ENCODE measurements at places on chromosomes 2 and 18.

GRCh38 chr2:146135245-146135644, 1615.3 kb upstream of the ZEB2 start:
- no peak for DNase-seq

DNA sequence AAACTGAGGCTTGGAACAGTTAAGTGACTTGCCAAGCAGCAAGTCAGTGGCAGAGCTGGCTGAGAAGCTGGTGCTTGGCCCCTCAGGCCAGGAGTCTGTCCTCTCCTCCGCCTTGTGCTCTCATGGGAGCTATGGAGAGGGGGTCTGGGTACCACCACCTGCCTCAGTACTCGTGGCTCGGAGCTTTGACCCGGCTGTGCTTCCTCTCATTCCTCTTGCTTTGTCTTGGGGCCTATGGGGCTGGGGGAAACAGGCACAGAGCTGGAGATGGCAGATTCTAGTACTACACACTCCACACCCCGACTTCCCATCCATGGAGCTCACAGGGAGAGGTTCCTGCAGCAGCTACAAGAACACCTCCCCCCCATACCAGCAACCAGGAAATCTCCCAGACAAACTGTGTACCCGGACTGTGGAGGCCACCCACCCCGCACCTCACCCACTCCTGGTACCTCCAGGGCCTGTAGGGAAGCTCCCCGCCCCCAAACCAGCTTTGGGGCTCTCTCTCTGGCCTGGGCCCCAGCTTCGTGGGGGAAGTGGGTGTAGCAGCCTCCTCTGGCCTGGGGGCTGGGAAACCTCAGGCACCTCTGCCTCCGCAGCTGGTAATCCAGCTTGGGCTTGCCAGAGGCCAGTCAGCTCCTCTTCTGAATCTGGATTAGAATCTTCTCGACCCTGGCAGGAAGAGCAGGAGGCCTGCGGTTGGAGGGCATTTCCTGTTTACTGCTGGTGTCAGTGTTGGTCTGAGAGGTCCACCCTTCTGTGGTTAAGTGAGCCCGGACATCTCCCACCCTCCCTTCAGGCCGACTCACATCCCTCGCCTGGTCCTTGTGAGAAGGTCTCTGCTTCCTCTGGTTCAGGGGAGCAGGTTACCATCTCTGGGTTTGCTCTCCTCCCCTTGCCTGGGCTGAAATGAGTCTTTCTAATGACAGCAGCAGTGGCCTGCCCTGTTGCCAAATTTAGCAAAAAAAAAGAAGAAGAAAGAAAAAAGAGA, 22.3 kb upstream of the RHOB start:
- peak; percentile 44 for DNase-seq

- no peak for DNase-seq
These were observed 16.3 kb downstream of the FOSL2 start for GRCh38 chr2:28408764-28409599.

DNA sequence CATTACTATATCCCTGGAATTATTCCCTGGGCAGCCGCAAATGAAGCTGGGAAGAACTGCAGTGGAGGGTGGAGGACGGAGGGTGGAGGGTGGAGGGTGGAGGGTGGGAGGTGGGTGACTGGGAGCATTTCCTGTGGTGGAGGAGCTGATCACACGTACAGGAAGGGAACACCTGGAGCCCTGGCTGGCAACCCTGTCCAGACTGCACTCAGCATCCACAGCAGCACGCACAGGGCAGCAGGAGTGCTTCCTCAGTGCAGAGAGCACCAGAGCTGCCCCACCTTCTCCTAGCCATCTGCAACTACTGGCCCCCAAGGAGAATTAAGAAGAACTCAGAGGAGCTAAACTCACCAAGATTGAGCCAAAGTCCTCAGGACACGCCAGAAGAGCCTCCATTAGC, 249.9 kb downstream of the EIPR1 start:
- no peak for DNase-seq
